Thoracic aorta endothelial cell (primary cell): ENCODE measurements at places on chromosomes 11 and 22. TPM values are rescaled to one million over a fixed set of nuclear protein-coding genes. Genes with fewer than 3 reads are reported as not detected.

The SLC25A45 gene
- 1.6 and 2.1 TPM in 2 replicates for total RNA-seq

The TRIM68 gene
- total RNA-seq, result 11.6 and 13.9 TPM in 2 replicates

The LGR4 gene
- total RNA-seq, result 11.6 and 15.3 TPM in 2 replicates

The ARVCF gene
- 40.2 and 44.3 TPM in 2 replicates for total RNA-seq

The OR5P2 gene
- not detected in 2 replicates for total RNA-seq

The EIF1AD gene
- total RNA-seq, result 32.0 and 33.5 TPM in 2 replicates

The OR52A1 gene
- total RNA-seq, result not detected in 2 replicates

The SYT9 gene
- 0.22 and 0.27 TPM in 2 replicates for total RNA-seq

The HBE1 gene
- total RNA-seq, result not detected in 2 replicates

The DDTL gene
- total RNA-seq, result 0.86 and 2.1 TPM in 2 replicates

The RFPL1 gene
- not detected in 2 replicates for total RNA-seq

The OR4S2 gene
- total RNA-seq, result not detected in 2 replicates

The GAS2 gene
- 0.65 and 1.3 TPM in 2 replicates for total RNA-seq

The LRRC32 gene
- 15.4 and 36.3 TPM in 2 replicates for total RNA-seq

The CPT1A gene
- total RNA-seq, result 73.1 and 80.7 TPM in 2 replicates

The FOLR1 gene
- total RNA-seq, result not detected in 2 replicates

The NXPE2 gene
- 0.13 TPM in 1 of 2 replicates, not detected in the other for total RNA-seq

The BMAL1 gene
- total RNA-seq, result 11.8 and 14.8 TPM in 2 replicates

The EP300 gene
- 80.9 and 93.9 TPM in 2 replicates for total RNA-seq

The CSF2RB gene
- 13.4 and 15.7 TPM in 2 replicates for total RNA-seq

The PDHX gene
- 40.2 and 45.1 TPM in 2 replicates for total RNA-seq

The ARHGEF17 gene
- 20.2 and 26.3 TPM in 2 replicates for total RNA-seq

The HPX gene
- 0.53 and 0.65 TPM in 2 replicates for total RNA-seq

The GLYAT gene
- not detected in 2 replicates for total RNA-seq

The ANGPTL5 gene
- 0.13 TPM in 1 of 2 replicates, not detected in the other for total RNA-seq

The SMTNL1 gene
- total RNA-seq, result not detected in 2 replicates

The LIF gene
- 0.27 and 0.86 TPM in 2 replicates for total RNA-seq

The TUBA8 gene
- 9.5 and 28.5 TPM in 2 replicates for total RNA-seq

The APOBEC3H gene
- total RNA-seq, result 0.40 and 0.79 TPM in 2 replicates

The YPEL1 gene
- total RNA-seq, result 2.3 and 2.6 TPM in 2 replicates

The SELENOH gene
- 83.4 and 86.7 TPM in 2 replicates for total RNA-seq

The TRIM48 gene
- not detected in 2 replicates for total RNA-seq

The NEFH gene
- total RNA-seq, result 1.3 and 1.6 TPM in 2 replicates

The CD151 gene
- total RNA-seq, result 285 and 314 TPM in 2 replicates

The SMIM35 gene
- total RNA-seq, result not detected in 2 replicates

The SOX10 gene
- not detected in 2 replicates for total RNA-seq

The PGGHG gene
- total RNA-seq, result 8.9 and 13.2 TPM in 2 replicates

The NOL12 gene
- total RNA-seq, result 21.1 and 23.5 TPM in 2 replicates

The TRIM29 gene
- total RNA-seq, result not detected in 2 replicates

The MPZL2 gene
- 112 and 218 TPM in 2 replicates for total RNA-seq

The TMEM45B gene
- total RNA-seq, result 0.40 and 1.7 TPM in 2 replicates

The MRGPRX3 gene
- total RNA-seq, result not detected in 2 replicates

The RPS6KA4 gene
- total RNA-seq, result 35.1 and 49.9 TPM in 2 replicates

The ACR gene
- total RNA-seq, result 0.80 and 0.93 TPM in 2 replicates

The MS4A4A gene
- not detected in 2 replicates for total RNA-seq

The GPHA2 gene
- not detected in 2 replicates for total RNA-seq

The YWHAH gene
- total RNA-seq, result 149 and 180 TPM in 2 replicates
